ENCODE measurements at places on chromosomes 7 and 10.

- no peak for DNase-seq
Observed at GRCh38 chr7:137003086-137003485, 134.6 kb downstream of the CHRM2 start.

- no peak for DNase-seq
Observed at GRCh38 chr10:61338146-61338545, 115.0 kb downstream of the TMEM26 start.

GRCh38 chr7:17168416-17168815 is 130.0 kb upstream of the AHR start:
- DNase-seq = no peak

DNA sequence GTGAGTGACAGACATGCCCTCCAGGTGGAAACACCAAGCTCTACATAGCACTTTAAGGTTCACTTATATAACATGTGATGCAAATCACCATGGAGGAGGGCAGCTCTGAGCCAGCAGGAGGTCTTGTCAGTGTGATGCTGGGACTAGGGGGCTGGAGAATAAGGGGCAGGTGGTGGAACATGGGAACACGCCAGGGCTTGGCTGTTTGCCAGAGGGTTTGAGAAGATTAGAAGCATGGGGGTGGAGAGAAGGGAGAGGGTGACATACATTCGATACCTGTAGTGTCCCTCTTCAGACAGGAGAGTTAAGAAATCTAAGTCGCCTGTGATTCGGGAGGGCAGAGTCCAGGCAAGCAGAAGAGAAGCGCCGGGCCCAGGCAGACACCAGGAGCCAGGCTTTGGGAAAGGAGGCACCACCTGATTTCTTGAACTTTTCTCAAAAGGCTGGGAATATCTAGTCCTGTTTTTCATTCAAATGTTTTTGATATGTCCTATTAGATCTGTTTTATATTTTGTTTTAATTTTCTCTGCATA is 16.9 kb upstream of the LAMB4 start:
- peak; percentile 92 for DNase-seq

GRCh38 chr10:13917791-13918190 is 331.0 kb downstream of the PRPF18 start:
- DNase-seq = no peak

DNA sequence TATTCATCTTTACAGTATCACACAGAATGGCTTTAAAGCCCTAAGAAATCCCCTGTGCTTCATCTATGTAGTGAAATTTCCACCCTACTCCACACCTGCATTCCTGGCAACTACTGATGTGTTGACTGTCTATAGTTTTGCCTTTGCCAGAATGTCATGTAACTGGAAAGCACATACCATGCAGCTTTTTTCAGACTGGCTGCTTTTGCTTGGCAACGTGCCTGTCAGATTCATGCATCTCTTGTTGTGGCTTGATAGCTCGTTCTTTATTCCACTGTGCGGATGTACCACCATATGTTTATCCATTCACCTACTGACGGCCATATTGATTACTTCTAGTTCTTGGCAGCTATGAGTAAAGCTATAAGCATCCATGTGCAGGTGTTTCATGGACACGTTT is 30.6 kb downstream of the RBM17 start:
- no peak for DNase-seq

- DNase-seq = no peak
Observed at GRCh38 chr7:108808549-108809266, 239.0 kb downstream of the DNAJB9 start.

GRCh38 chr10:79353000-79353406 is 5.7 kb downstream of the PPIF start:
- no peak for DNase-seq

DNA sequence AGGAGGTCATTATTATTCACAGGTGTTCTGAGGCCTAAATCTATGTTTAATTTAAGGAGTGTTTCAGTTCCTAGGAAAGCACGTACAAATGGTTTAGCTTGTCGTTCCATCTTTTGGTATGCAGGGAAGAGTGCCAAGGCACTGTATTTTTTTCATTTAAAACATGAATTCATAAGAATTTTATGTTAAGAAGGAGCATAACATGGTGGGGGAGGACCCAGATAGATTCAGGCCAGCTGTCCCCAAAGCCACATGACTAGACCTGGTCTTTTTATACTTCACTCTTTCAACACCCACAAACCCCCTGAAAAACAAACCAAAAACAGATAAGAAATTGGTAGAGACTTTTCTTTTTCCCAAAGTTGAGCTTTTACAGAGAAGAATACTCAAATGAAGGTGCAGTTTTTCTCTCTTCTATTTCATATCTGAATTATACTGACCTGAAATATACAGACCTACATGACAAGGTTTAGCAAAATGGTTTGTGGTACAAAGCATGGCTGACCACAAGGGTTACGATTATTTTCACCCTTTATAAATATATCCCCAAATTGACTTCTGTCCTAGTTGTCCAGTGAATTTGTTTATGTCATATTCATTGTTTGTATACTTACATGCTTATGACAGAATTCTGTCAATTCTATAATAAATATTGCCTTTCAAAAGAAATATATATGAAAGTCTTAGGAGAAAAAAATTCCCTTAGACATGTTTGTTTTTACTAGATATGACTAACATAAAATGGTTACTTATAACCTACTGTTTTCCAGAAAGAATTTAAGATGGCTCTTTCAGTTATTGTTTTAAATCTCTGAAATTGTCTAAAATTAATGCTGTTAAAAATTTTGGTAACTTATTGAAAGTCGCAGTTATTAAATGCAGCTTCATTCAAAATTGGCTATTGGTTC is 71.3 kb downstream of the AP3M1 start:
- DNase-seq = no peak

- DNase-seq = no peak
Observed at GRCh38 chr10:95739056-95739455, 16.9 kb upstream of the ENTPD1 start.

DNA sequence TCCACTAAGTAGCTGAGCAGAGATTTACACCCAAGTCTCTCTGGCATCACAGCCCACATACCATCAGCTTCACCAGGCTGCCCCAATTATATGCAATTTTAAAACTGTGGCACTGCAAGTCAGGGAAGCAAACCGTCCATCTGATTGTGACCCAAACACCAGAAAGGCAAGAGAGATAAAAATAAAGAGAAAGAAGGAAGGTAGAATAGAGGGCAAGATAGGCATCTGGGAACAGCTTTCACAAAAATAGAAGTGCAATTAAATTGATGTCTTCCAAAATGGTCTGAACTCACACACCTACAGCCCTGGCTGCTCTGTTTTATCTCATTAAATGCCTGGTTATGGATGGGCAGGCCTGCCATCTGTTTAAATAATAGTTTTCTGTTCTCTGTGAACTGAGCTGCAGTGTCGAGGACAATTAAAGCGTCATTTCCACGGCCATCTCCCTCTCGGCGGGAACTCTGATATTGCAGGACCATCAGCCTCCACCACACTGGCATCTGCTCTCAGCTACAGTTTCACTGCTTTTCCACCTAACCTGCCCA is 509.1 kb downstream of the INHBA start:
- no peak for DNase-seq

DNA sequence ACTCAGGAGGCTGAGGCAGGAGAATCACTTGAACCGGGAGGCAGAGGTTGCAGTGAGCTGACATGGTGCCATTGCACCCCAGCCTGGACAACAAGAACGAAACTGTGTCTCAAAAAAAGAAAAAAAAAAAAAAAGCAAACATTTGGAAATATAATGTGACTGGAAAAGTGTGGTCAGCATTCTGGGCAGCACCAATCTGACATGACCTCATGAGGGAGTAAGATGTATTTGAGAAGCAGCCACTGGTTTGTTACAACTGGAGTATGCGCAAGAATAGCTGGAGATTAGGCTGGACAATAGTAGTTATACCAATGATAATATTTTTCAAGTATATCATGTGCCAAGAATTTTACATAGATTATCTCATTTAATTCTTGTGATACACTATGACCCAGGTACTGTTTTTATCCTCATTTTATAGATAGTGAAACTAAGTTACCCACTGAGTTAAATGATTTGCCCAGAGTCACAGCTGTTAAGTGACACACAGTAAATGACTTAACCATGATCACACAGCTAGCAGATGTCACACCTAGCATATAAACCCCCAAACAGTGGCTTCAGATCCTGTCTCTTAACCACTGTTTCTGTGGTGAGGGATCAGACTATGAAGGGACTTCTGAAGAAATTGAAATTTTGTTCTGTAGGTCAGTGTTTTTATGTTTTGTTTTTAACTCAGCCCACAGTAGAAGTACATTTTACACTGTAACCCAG is 11.1 kb downstream of the MCU start:
- no peak for DNase-seq

- no peak for DNase-seq
Observed at GRCh38 chr10:29857843-29858701, 201.3 kb downstream of the JCAD start.

- DNase-seq = no peak
Observed at GRCh38 chr7:25288556-25289307, 60.4 kb upstream of the NPVF start.

GRCh38 chr7:99094401-99094800 is 49.5 kb downstream of the SMURF1 start:
- DNase-seq = no peak

DNA sequence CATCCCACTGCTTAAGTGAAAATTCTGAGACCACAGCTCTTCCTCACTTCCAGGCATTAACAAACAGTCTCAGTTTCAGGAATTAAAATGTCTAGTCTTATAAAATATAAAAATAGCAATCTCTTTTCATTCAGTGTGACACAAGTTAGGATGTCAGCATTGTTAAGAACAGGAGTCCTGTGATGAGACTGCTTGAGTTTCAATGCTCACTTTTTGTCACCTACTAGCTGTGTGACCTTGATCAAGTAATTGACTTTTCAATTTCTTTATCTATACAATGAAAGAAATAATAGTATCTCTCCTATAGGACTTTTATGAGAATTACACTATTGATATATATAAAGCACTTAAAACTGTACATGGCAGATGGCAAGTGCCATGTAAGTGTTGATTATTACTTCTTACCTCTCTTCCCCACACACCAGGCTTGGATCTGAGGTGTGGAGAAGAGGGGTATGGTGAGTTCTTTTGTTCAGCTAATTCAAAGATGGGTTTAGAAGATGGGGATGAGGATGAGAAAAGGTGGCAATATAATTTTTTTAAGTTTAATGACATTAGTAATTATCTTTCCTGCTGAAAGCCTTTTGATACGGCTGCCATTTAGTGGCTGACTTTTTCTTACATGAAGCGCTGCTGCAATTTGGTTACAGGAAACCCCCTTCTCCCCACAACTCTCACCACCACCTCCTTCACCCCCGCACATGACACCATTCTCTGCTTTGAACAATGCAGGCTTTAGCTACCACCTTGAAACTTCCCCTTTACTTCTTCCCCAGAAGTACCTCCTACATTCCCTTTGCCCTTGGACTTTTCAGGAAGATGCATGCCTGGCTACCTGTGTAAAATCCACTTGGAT is 20.8 kb upstream of the HYAL4 start:
- DNase-seq = no peak

Data from DMS79 (cell line).